ENCODE measurements at places on chromosomes 2 and 18.

DNA sequence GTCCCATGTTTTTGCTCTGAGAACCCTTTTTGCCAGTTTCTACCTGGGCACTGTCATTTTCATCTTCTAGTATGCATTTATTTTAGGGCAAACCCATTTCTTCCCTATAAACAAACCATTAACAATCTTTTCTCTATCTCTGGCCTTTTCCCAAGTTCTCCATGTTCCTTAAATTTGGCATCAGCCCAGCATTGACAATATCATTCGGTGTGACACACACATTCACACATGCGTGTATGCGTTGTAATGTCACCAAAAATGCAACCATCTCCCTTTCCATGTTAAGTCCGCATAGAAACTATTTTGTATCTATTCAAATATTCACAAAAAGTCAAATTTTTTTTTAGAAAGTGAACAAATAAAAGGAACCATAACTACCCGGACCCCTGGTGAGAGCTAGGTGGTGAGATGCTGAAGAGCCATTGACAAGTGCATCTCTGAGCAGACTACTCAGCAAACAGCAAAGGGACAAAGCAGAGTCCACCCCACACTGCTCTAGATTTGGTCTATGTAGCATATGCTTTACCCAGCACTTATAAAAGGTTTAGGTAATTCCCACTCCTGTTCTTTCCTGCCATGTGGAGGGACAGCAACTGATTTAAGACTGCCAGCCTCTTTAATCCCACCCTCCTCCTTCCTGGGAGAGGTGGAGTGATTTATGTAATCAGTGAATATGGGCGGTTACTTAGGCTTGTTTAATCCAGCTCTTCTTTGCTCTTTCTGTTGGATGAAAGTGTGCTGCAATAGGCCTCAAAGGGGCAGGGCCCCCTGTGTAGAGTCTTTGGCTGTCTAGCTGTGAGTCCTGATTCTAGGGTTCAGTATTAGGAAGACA, 124.1 kb downstream of the METTL8 start:
- DNase-seq: no peak

- DNase-seq: no peak
Observed at GRCh38 chr2:172251231-172251630, 148.5 kb upstream of the DLX2 start.

- DNase-seq: no peak
Observed at GRCh38 chr2:45869165-45869501, 217.7 kb downstream of the PRKCE start.

GRCh38 chr2:127348426-127349000, 39.3 kb downstream of the MAP3K2 start:
- DNase-seq: no peak

DNA sequence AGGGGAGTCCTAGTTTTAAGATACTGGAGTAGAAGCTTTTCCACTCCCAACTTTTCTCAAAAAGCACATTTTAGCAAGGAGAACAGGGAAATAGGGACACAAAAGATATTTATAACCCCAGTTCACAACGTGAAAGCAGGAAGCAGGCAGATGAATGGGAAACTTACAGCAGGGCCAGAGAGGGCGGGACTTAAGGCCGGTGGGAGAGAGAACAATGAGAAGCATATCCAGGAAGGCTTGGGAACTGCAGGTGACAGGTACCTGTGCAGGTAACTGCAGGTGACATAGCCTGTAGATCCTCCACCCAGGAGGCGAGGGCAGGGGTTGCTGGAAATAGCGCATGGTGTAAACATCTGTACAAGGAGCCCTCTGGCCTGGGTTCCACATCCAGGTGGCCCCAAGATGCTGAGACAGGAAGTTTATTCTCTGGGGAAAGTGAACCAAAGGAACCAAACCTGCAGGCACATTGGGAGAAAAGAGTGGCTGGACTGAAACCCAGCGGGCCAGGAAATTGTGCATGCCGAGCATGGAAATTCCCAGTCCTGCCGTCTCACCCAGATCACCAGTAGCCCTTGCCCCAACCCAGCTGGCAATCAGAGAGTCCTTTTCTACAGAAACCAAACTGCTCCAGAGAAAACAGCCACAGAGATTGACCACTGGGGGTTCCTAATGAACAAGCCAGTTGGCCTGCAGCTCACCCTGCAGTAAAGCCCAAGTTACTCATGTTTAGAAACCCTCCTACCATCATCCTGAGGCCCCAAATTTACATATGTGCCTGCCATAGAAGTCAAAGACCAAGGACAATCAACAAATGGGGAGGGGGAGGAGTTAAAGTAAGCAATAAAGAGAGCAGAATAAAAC, 24.3 kb upstream of the COL6A3 start:
- peak; percentile 3 for DNase-seq

DNA sequence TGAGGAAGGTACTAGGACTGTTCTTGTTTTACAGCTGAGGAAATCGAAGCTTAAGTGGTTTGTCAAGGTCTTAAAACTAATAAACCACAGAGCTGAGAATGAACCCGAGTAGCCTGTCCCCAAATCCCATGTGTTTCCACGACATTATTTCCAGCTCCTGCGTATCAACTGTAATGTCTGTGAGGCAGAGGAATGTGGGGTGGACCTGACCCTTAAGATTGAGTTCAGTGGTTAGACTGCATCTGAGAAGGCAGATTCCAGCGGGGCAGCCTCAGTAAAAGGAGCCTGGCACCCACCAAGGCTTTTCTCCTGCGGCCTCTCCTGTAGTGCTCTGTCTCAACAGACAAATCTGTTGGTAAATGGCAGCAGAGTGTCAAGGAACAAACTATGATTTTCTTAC, 81.9 kb upstream of the TMEM178A start:
- no peak for DNase-seq

Measured in NCI-H774 (cell line).